H1 (cell line): ENCODE measurements at places on chromosomes 11 and 22. TPM values are rescaled to one million over a fixed set of nuclear protein-coding genes. Genes with fewer than 3 reads are reported as not detected.
A peak's percentile ranks its signal among the peaks of the same experiment; 100 is the strongest.

DNA sequence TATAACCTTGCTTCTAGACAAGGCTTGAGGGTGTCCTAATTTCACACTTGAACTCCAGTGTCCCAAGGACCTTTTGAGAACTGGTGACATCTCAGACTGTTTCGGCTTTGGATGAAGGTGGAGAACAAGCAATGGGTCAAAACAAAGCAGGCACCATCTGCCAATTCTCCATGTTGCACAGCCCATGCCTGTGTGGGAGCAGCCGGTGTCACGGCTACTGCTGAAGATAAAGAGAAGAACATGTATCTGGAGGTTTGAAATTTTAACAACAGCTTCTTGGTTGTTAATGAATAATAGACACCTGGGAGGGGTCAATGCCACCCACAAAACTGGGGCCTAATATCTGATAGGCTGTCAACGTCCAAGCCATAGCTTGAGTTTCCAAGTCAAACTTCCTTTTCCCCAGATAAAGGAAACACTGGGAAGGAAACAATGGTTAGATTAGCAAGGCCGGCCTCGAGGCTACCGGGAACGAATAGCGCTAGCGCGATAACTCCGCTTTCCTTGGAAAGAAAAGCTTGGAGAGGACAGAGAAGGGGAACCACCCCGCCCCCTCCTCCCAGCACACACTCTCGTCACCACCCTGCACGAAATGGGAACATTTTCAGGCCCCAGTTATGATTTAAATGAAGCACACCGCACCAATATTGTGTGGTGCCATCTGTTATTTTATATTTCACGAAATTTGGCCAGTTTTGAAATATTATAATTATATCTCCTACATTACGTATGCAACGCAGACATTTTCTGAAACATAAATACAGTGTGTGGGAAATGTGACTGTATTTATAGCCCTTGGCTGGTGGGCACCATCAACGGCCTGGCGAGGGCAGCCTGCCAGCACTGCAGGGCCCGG lies 21.8 kb upstream of the OPCML start:
- DNase-seq: no peak

DNA sequence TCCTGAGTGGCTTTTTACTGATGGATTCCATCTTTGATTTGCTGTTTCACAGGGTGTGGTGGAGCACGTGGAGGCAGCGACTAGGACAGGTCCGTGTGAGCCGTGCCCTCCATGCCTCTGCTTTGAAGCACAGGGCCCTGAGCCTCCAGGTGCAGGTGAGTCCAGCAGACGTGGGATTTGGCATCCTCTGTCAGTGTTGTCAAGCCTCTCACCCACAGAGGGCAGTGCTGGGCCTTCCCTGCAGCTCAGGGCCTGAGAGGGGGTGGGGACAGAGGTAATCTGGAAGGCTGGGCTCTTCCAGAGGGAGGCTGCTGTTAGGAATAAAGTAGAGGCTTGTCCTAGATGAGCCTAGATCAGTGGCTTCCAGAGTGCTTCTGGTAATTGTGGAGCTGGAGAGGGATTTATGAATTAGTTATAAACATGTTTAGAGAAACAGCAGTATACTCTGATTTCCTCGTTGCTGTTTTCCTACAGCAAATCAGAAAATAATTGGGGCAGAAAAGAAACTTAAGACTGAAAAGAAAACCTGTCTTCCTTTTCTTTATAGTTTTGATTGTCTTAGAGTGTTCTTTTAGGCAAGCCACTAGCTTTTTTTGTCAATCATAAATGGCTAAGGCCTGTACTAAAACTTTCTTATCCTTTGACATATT lies 65.0 kb downstream of the SFI1 start:
- peak; percentile 89 for DNase-seq

LAMTOR1 gene
- 81.0 and 82.1 TPM in 2 replicates for total RNA-seq

DNA sequence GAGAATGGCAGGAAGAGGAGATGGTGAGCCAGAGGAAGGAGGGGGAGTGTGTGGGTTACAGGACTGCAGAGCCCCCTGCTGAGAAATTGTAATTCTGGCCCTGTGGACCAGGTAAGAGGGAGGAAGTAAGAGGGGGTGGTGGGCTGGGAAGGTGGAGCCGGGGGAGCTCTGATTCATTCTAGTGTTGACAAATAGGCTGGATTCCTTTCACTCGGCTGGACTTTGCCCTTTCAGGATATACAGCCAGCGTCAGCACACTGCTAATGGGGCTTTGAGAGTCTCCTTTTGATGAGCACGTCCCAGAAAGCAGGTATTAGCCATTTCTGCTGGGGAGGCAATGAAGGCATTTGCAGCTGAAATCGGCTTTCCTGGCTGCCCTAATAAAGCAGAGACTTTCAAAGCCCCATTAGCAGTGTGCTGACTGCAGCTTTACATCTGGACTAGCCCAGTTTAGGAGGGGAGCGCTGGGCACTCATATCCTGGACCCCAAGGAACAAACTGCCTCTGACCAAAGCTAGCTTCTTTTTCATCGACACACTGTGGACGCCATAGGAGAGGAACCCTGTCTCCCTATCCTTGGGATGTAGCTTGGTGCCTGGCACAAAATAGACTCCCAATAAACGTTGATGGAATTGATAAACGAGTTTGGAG lies 44.8 kb upstream of the CADM1 start:
- DNase-seq: peak; percentile 79

GRCh38 chr22:49515475-49515874 lies 312.2 kb downstream of the BRD1 start:
- DNase-seq: no peak

DNA sequence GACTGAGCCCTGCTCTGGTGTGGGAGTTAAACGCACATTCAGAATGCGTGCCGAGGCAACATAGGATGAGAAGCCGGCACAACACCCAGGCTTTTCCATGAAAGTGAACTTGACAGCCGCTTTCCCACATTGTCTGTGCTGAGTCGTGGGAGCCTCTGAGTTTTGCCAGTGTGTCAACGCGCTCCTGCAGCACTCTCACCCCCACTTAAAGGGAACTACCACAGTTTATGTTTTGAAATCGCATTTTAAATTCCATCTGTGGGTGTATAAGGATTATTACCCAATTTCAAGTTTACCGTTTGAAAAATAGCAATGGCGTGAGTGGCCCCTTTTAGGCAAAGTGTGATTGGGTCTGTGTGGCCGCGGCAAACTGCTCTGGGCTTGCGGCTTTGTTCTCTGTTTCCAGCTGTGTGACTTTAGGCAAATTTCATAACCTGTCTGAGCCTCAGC lies 81.5 kb downstream of the FBLN1 start:
- DNase-seq: no peak

CDCA5 gene
- 87.0 and 90.0 TPM in 2 replicates for total RNA-seq

IGSF22 gene
- not detected in 2 replicates for total RNA-seq

DNA sequence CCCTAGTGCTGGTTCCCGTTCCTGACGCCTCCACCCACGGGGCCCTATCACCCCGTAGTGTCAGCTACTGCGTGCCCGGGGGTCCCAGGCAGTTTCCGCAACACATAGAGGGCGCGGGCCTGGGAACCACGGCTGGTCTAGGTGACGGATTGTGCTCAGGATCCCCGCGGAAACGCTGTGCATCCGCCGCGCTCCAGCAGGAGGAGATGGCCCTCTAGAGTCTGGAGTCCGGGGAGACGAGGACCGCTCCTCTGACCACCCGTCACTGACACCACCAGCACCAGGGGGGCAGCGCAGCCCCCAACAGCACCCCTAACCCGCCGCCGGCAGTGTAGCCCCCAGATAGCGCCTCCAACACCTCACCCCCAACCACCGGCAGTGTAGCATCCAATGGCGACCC lies 4.4 kb upstream of the RFPL3 start:
- DNase-seq: no peak

GRCh38 chr11:61273178-61274078 lies 21.7 kb downstream of the VWCE start:
- DNase-seq: no peak

DNA sequence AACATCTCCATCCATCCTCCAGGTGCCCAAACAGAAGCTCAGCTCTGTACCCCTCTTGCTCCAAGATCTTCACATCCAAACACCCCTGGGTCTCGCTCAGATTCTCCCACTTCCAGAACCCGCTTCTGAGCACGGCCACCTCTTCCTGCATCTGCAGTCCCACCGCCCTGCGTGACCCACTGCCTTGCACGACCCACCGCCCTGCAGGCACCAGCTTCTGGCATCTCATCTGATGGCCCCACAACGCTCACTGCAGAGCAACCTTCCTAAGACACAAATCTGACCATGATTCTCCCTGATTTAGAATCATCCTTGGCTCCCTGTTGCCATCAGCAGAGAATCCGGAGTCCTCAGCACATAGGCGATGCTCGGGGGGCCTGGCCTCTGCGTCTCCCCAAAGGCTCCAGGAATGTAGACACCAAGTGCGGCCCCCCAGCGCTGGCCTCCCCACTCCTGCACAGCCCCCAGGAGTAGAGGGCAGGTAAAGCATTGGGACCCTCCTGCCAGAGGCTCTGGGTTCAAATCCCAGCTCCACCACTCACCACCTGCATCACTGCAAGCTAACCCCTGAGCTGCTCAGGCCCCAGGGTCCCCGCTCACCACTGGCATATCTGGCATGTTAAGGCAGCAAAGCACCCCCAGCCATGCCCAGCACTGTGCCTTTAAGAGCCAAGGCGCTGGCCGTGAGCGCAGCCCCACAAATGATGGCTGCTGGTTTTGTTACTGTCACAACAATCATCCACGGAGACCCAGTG lies 459.3 kb downstream of the BRD1 start:
- no peak for DNase-seq

- DNase-seq: no peak
Measured at GRCh38 chr11:34606326-34607120, 14.4 kb upstream of the EHF start.

GRCh38 chr11:128894286-128894681 lies 3.1 kb downstream of the KCNJ5 start:
- no peak for DNase-seq

HORMAD2 gene
- not detected in 2 replicates for total RNA-seq

DNA sequence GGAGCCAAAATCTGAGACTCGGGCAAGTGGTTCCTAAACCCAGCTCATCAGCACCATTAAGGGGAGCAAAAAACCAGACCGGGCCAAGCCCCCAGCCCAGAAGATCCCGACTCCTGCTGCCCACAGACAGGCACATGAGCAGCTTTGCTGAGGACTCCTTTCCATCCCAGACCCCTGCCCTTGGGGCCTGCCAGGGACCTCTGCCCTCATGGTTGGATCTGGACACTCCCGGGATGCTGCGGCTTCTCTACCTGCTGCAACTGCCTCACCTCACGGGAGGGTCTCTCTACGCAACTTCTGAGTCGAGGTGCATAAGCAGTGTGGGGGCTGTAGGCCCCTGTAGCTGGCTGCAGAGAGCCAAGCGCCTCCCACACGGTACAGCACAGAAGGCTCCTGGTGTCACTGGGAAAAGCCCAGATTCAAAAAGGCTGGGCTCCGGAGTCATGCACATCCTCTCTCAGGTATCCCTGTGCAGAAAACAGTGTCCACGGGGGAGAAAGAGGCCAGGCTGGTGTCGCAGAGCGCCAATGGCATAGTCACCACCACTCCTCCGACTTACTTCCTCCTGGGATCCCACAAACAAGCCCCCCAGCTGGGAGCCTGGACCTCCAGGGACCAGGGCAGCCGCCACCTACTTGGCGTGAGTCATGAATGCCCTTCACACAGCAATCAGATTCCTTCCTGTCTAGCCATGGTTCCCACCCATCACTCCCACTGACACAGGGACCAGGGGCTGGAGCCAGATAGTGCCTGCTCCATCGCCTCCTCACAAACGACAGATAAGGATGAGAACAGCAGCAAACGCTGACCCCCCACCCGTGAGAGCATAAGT lies 122.1 kb downstream of the BCR start:
- no peak for DNase-seq

OR52N4 gene
- total RNA-seq: not detected in 2 replicates

ZBTB3 gene
- 76.5 and 76.9 TPM in 2 replicates for total RNA-seq

EEF1G gene
- total RNA-seq: 1,622 and 1,627 TPM in 2 replicates

GRCh38 chr11:94750319-94751217 lies 17.6 kb upstream of the AMOTL1 start:
- DNase-seq: no peak

- DNase-seq: no peak
Measured at GRCh38 chr22:45224988-45225731, 15.5 kb downstream of the KIAA0930 start.

DNA sequence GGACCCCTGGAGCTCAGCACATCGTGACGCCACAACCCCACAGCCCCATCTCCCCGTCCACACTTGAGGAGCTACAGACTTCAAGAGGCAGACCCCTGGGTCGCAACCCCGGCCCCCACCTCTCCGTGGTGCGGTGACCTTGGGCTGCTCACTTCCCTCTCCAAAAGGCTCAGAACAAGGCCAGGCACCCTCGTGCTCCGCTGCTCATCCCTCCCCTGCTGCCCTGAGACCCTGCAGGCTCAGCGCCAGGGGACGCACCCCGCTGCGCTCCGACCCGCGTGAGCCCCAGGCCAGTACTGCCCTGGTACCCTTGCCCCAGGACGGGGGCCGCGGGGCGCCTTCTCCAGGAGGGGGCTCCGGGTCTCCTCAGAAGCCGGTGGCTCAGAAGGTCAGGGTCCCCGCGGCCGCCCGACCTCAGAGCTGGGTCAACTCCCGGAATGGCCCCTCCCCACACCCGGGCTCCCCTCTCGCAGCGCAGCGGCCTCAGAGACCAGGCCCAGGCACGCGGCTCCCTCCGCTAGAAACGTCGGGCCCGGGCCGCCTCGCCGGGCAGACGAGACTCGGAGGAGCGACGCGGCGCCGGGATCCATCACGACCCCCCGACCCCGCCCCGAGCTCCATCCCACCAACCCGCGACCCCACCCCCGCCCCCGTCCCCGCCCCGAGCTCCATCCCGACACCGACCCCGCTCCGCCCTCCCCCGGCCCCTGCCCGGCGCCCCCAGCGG lies 563 bp downstream of the GATD1 start:
- no peak for DNase-seq

DNA sequence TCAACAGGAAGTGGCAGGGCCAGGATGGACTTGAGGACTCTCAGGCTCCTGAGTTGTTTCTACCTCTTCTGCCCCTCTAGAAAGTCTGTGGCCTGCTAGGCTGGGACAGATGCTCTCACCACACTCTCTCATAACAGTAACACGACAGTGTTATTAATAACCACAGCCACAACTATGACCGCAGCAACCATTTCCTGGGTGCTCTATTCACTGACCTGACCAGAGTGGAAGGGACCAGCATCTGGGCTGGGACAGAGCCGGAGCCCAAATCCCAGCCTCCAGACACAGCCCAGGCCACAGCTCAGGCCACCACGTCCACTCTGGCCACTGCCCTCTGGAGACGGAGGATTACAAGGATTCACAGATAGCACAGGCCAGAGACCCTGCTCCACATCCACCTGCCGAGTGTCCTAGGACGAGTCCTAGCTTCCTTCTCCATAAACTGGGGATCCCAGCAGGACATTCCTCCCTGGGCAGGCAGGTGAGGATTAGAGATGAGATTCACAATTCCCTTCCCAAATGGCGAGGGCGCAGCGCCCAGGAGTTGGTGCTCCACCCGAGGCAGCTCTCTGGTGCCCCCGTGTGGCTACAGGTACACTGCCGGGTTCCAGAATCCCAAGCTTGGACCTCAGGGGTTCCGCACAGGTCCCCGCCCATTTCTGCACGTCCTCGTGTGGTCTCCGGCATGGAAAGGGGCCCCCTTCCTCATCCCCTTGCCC lies 7.1 kb downstream of the PNPLA5 start:
- DNase-seq: no peak

- peak; percentile 33 for DNase-seq
Measured at GRCh38 chr11:127843483-127844396, 743.6 kb downstream of the ETS1 start.

GRCh38 chr11:34407121-34407813 lies 31.5 kb upstream of the CAT start:
- DNase-seq: no peak
